ENCODE measurements at places on chromosomes 2 and 18.

DNA sequence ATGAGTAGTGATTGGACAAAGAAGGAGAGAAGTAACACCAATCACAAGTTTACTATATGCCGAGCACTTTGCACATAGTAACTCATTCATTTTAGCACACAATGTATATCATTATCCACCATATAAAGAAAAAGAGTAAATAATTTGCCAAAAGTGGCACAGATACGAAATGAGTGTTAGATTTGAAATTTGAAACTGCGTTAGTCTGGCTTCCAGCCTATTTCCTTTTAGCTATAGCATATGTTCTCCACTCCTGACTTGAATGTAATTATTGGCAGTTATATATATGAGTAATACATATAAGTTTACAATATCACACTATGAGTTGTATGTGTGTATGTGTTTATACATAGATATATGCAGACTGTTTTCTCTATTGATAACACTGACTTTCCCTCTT, 98.6 kb downstream of the NOL4 start:
- DNase-seq, result no peak

DNA sequence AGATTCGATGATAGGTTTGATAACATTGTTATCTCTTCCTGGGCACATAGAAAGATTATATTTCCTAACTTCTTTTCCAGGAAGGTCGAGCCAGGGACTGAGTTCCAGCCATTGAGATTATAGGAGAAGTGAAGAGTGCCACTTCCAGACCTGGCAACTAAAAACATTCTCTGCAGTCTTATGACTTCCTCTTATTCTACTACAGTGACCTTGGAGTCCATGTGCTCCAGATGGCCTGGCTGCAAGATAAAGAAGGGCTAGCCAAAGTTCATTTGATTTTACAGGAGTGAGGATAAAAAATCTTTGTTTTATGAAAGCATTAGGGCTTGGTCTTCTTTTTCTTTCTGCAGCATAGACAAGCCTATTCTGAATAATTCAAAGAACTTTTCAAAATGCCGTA, 363.0 kb downstream of the FSIP2 start:
- no peak for DNase-seq

DNA sequence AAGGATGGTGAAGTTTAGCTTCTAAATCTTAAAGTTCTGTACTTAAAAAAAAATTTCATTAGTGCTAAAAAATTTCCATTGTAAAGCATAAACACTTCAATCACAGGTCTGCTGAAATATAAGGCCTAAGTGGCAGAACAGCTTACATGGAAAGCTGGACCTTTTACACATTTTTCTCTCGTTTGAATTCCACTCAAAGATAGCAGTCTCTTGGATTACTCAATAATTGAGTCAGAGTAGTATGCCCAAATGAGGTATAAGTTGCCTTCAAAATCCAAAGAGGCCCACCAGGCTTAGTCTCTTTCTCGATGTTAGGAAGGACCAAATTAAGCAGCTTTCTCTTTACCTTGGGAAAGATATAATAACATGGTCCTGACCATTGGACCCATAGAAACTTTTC, 220.4 kb upstream of the CWC22 start:
- DNase-seq, result no peak

GRCh38 chr2:201847481-201847880, 41.1 kb downstream of the CDK15 start:
- DNase-seq, result no peak

DNA sequence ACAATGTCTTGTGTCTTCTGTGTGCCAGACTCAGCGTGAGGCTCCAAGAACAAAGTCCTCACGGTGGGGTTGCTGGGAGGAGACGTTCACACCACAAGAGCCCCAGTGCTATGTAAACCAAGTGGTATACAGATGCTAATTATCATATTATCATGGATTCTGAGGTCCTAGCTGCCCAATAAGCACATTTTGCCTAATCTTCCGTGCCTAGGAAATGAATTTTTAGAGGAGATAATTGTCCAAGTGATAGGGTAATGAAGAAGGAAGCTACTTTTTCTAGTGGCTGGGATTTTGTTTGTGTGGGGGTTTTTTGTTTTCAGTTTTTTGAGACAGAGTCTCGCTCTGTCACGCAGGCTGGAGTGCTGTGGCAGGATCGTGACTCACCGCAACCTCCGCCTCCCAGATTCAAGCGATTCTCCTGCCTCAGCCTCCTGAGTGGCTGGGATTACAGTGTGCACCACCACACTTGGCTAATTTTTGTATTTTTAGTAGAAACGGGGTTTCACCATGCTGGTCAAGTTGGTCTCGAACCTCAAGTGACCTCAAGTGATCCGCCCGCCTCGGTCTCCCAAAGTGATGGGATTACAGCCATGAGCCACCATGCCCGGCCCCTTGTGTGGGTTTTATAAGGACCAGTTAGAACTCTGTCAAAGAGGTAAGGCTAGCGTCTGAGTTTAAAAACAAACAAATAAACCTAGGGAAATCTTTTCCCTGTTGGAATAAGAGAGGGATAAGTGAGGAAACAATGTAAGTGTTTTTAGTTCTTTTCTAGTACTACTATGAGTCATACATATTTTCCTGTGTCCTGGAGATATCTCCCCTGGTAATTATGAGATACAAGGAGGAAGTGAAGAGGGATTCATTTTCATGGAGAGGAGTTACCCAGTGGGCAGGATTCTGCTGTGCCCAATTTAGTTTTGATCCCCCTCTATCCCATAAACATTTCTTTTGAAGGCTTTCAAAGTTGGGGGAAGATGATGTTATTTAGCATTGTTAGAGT, 9.5 kb upstream of the SMAD7 start:
- no peak for DNase-seq
